ENCODE measurements at places on chromosomes 6 and 20.

DNA sequence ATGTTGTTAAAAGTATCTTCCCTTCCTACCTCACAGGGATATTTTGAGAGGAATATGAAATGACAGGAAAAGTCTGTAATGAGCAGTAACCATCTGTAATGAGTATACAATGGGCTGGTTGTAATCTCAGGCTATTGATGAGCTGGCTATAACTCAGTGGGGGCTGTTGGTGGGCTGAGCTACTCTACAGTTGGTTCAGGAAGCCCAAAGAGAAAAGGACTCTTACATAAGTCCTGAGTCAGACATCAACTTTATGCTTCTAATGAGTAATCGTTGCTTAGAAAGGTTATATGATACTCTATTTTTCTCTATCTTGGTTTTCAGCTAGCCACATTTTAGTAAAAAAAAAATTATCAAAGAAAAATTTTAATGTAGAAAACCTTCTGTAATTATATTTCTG, 26.4 kb downstream of the ZNF391 start:
- DNase-seq, result no peak

DNA sequence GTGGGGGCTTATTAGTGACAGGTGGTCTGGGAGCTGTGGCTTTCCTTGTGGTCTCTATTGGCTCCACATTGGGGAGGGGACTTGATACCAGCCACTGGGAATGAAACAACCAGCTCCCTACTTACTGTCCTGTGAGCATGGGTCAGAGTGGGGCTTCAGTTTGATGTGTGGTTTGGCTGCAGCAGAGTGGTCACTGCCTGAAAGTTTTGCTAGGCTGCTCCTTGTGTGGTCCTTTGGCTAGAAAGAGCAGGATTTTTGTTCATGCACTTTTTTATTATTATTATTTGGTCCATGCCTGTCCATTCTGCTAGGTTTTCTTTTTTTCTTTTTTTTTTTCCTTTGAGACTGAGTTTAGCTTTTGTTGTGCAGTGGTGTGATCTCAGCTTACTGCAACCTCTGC, 7.5 kb upstream of the TMEM14B start:
- no peak for DNase-seq

- no peak for DNase-seq
These were observed 79.4 kb downstream of the SASH1 start for GRCh38 chr6:148422085-148422484.

DNA sequence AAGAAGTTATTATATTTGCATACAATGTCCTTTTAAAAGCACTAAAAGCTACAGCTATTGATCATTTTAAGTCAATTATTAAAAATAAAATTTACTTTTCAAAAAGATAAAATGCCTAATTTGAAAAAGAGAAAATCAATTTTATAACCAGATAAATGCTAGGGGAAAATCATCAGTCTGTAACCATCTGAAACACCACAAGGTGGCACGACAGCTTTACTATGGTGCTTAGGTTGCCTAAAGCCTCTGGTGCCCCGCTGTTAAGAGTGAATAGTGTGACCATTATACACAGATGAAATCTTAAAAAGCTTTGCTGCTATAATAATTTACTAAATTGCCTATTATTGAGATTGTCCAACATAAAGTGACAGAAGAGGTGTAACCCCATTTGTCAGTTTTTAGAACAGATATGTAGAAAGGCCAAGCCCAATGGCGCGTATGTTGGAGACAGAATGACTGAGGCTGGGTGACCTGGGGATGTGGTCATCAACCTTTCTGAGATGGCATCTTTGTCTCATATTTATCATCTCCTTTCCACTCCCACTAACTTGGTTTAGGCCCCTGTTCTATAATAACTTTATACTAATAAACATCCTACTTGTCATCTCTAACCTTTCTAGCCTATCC, 100.8 kb downstream of the MOXD1 start:
- no peak for DNase-seq

DNA sequence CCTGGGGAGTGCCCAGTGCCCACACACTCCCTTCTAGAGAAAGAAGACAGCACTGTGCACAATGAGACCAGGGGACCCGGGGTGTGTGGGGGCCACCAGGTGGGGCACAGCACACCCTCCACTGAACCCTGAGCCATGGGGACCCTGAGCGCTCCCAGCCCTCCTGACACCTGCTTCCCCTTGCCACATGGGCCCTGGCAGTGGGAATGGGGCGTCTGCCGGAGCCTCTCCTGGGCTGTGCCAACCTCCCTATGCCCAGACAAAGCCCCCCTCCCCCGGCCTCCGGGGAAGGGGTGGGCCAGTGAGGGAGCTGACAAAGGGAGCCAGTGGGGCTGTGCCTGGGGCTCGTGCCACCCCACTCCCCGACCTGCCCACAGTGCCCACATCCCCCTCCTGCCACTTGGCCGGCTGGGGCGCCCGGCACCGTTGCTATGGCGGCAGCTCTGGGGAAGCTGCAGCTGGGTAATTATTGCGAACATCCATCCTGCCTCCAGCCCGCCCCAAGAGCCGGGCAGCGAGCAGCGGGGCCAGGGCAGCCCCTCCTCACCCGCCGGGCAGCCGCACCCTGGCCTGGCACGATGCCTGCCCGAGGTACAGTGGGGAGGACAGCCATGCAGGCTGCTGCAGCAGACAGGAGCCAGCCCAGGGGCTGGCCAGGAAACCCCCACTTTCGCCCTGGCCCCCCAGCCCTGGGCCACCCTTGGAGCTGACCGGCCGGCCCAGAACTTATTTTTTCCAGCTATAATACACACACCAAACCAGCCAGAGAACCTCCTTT, 41.9 kb upstream of the NOL4L start:
- DNase-seq, result no peak

DNA sequence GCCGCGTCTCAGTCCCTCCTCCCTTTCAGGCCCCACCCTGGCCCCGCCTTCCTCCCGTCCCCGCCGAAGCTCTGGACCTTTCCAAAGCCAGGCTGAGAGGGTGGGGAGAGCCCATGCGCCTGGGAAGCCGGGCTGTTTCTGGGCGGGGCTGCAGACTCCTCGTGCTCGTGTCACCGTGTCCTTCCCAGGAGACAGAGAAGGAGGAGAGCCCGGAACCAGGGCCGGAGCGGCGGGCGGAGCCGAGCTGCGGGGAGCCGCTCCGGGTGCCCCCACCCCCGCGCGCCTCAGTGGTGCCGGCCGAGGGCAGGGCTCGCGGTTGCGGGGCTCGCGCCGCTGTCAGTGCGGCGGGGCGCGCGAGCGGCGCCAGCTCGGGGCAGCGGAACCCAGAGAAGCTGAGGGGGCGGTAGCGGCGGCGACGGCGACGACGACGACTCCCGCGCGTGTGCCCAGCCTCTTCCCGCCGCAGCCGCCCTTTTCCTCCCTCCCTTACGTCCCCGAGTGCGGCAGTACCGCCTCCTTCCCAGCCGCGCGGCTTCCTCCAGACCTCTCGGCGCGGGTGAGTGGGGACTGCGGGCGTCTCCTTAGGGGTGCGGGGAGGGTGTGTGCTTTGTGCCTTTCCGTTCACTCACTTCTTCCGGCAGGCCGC, at the start of gene RALY:
TSS of gene RALY (plus strand) at position 336 of the 646 bp plus-strand sequence. CDS start 78,164 bp downstream, outside the sequence.
- DNase-seq, result peak; percentile 91

Data from activated T-helper 9 cell treated with anti-CD3 and anti-CD28 coated beads, Interleukin-2, amount 50 U/mL, for 16 hours (primary cell).